ENCODE measurements at places on chromosomes 3 and 15. TPM values are rescaled to one million over a fixed set of nuclear protein-coding genes. Genes with fewer than 3 reads are reported as not detected.

DNA sequence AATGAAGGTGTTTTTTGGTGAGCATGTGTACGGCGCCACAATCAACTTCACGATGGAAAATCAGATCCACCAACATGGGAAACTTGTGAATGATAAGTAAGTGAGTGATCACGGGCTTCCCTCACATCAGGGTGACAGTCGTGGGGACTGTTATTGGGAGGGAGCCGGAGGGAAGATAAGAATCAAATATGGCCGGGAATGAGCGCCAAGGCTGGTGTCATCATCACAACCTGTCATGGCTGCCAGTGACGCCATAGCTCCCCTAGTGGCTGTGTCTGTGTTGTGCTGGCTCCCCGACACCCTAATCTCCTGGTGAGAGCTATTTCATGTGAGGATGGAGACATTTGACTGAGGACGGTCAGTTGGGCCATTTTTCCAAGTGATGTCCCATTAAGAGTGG is 168.5 kb downstream of the SV2B start:
- no peak for DNase-seq
- peaks cover 15% of the 10 kb centered on the region for H3K27me3 ChIP-seq

PP2D1 gene
- total RNA-seq = not detected

GRCh38 chr3:15645740-15646501 is 44.4 kb downstream of the BTD start:
- DNase-seq = peak; percentile 98
- H3K4me1 ChIP-seq = peaks cover 42% of the 10 kb centered on the region
- H3K36me3 ChIP-seq = no peaks in the 10 kb centered on the region
- peak overlapping the region; percentile 19 for H3K4me3 ChIP-seq
- H3K27me3 ChIP-seq = no peaks in the 10 kb centered on the region

GRCh38 chr3:9230596-9230995 is 18.9 kb downstream of the SRGAP3 start:
- H3K36me3 ChIP-seq = no peaks in the 10 kb centered on the region
- H3K4me1 ChIP-seq = peaks cover 15% of the 10 kb centered on the region
- no peak for DNase-seq
- H3K27ac ChIP-seq = no peak overlapping the region

DNA sequence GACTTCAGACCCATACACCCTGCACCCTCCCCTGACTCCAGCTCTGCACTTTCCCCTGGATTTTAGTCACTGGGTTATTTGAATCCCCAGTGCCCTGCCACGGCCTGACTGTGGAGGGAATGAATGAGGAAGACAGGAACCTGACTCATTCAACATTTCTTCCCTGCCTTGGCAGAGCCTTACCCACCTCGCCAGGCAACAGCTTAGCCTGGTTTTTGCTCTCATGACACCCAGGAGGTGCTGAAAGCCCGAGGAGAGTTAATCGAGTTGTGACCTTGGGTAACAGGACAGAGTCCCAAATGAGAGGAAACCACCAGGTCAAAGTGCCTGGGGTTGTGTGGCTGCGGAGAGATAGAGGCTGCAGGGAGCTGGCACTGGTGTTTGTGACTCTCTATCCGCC is 128.3 kb downstream of the SMAD6 start:
- H3K27ac ChIP-seq = peak overlapping the region; percentile 76
- peak; percentile 90 for DNase-seq
- H3K4me1 ChIP-seq = peaks cover 32% of the 10 kb centered on the region
- H3K27me3 ChIP-seq = no peaks in the 10 kb centered on the region

- no peak overlapping the region for H3K4me3 ChIP-seq
- no peak for DNase-seq
- H3K27me3 ChIP-seq = no peaks in the 10 kb centered on the region
- no peaks in the 10 kb centered on the region for H3K36me3 ChIP-seq
Measured at GRCh38 chr15:83318861-83319415, 34.5 kb upstream of the BNC1 start.

CLDN18 gene
- total RNA-seq = not detected

VWA5B2 gene
- 1.4 TPM for total RNA-seq

ADAMTSL3 gene
- total RNA-seq = 10.9 TPM

- H3K27me3 ChIP-seq = no peaks in the 10 kb centered on the region
- no peak overlapping the region for H3K27ac ChIP-seq
- peaks cover 43% of the 10 kb centered on the region for H3K4me1 ChIP-seq
- peaks cover 4% of the 10 kb centered on the region for H3K36me3 ChIP-seq
- DNase-seq = peak; percentile 30
Measured at GRCh38 chr3:172148241-172148640, 108.9 kb downstream of the FNDC3B start.

DNA sequence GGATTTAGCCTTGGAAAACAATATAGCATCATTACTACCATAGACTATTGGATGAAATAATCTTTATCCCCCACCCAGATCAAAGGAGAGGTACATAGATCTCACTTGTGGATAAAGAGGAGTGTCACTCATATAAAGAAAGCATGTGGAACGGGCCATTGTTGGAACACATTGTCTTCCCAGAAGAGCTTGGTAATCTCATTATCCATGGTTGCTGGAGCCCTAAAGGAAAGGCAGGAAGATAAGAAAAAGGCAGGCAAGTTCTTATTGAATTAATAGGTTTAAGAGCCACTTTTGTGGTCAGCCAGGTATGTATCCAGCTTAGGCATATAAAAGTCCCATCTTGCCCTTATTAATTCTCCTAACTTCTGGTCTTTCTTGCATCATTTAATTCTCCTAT is 659.1 kb downstream of the GRM7 start:
- no peaks in the 10 kb centered on the region for H3K4me1 ChIP-seq
- H3K4me3 ChIP-seq = no peak overlapping the region
- no peaks in the 10 kb centered on the region for H3K27me3 ChIP-seq
- no peak overlapping the region for H3K27ac ChIP-seq
- H3K36me3 ChIP-seq = no peaks in the 10 kb centered on the region

KIF23 gene
- total RNA-seq = 87.0 TPM

CFAP92 gene
- not detected for total RNA-seq

DNA sequence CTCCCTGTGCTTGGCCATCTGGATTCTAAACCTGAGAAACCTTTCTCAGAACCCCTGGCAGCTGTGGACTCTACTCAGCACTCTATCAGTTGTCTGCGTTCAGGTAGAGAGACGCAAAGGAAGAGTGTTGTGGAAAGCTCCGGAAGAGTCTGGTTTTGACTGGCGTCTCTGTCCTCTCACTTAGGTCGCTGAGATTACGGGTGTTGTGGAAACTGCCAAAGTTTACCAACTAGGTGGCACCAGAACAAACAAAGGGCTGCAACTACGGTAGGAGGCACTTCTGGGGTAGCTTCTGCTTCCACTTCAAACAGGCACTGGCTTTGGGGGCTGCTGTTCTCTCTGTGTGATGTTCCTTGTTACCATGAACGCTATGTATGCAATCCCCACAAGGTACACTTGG is 19.2 kb upstream of the ITPKA start:
- DNase-seq = no peak
- H3K27ac ChIP-seq = peak overlapping the region; percentile 56
- no peaks in the 10 kb centered on the region for H3K27me3 ChIP-seq
- peaks cover 20% of the 10 kb centered on the region for H3K4me1 ChIP-seq
- no peak overlapping the region for H3K4me3 ChIP-seq
- peaks cover 56% of the 10 kb centered on the region for H3K36me3 ChIP-seq

TRIM71 gene
- 0.17 TPM for total RNA-seq

RETNLB gene
- not detected for total RNA-seq

GRCh38 chr15:70810916-70811578 is 42.9 kb downstream of the LARP6 start:
- H3K36me3 ChIP-seq = no peaks in the 10 kb centered on the region
- H3K4me1 ChIP-seq = peaks cover 42% of the 10 kb centered on the region
- no peaks in the 10 kb centered on the region for H3K27me3 ChIP-seq
- H3K4me3 ChIP-seq = no peak overlapping the region

DNA sequence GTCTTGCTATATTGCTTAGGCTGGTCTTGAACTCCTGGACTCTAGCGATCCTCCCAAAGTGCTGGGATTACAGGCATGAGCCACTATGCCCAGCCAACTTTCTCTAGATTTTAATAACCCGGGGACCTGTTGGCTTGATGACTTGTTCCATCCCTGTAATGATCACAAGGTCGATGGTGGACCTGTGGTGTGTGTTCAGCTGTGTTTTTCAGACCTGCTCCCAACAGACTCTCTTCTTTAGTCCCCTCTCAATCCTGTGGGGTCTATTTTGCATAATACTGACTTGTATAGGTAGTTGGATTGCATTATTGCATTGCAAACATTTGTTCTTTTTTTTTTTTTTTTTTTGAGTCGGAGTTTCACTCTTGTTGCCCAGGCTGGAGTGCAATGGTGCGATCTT is 1.9 kb downstream of the MAP2K1 start:
- no peak overlapping the region for H3K27ac ChIP-seq
- 0 out of 2 replicates have a peak, but pooled peaks cover 3% of the 10 kb centered on the region for H3K36me3 ChIP-seq
- no peaks in the 10 kb centered on the region for H3K27me3 ChIP-seq
- no peak for DNase-seq

GRCh38 chr3:19948226-19948591 is 1.3 kb downstream of the RAB5A start:
- peak overlapping the region; percentile 87 for H3K27ac ChIP-seq
- H3K27me3 ChIP-seq = no peaks in the 10 kb centered on the region
- H3K4me1 ChIP-seq = peaks cover 38% of the 10 kb centered on the region

- no peak for DNase-seq
- H3K4me3 ChIP-seq = no peak overlapping the region
- no peaks in the 10 kb centered on the region for H3K36me3 ChIP-seq
- no peak overlapping the region for H3K27ac ChIP-seq
Measured at GRCh38 chr3:127220497-127220896, 27.6 kb downstream of the PRR23E start.

GRCh38 chr15:48963524-48964113 is at the start of gene SHC4:
SHC4 (minus strand) TSS chr15:48963919; CDS start chr15:48963015, 904 bp downstream.
- peak within 1 kb of the TSS; percentile 89 for H3K27ac ChIP-seq
- H3K27me3 ChIP-seq = no peaks in the 10 kb centered on the region
- H3K36me3 ChIP-seq = no peaks in the 10 kb centered on the region
- H3K4me3 ChIP-seq = peak within 1 kb of the TSS; percentile 81
- peak; percentile 75 for DNase-seq

DNA sequence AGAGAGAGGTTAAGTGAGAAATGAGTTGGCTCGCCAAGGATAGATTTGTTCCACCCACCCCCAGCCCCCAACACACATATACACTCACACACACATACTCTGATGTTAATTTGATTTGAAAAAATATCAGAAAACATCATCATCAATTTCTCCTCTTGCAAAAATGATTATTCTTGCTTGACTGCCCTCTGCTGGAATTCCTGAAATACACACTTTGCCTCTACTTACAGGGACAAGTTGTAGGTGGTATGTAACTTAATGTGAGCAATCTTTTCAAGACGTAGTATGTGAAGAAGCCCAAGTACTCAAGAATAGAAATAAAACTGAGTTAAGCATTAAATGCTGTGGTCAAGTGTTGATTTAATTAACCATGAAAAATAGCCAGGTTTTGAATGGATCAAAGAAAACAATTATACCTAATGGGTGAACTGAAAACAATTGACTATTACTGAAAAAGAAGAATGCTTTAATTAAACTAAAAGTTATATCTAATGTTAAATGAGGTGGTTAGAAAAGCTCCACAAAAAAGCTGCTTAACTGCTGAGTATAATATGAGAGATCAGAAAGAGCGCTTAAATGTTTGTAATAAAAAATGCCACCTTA is 46.6 kb upstream of the MDFIC2 start:
- no peak overlapping the region for H3K4me3 ChIP-seq
- no peak overlapping the region for H3K27ac ChIP-seq
- H3K36me3 ChIP-seq = no peaks in the 10 kb centered on the region

GRCh38 chr3:178778589-178778988 is 242.4 kb downstream of the KCNMB2 start:
- H3K4me1 ChIP-seq = peaks cover 8% of the 10 kb centered on the region
- DNase-seq = no peak
- no peaks in the 10 kb centered on the region for H3K27me3 ChIP-seq
- H3K4me3 ChIP-seq = no peak overlapping the region
- H3K27ac ChIP-seq = no peak overlapping the region

PAQR5 gene
- total RNA-seq = 16.5 TPM

DNA sequence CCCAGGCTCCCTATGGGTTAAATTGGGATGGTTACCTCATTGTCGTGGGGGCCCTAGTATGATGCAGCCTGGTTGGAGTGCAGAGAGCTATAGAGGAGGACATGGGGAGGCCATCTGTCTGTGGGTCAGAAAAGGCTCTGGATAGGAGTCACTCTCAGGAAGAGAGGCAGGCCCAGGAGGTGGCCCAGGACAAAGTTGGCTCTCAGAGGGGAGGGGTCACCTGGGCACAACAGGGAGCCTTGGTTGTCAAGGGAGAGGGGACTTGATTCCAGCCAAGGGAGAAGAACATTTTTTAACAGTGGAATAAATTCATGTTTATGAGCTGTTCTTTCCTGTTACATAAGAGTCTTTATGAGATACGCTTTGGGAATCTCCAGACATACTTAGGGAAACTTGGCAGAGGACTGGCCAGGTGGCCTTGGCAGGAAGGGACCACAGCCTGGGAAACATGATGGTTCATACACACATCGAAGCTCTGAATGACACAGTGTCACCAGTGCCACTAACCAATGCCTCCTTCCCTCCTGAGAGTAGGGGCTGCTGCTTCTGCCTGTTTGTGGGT is 27.5 kb upstream of the LCTL start:
- H3K4me1 ChIP-seq = peaks cover 8% of the 10 kb centered on the region
- no peak overlapping the region for H3K4me3 ChIP-seq
- no peaks in the 10 kb centered on the region for H3K27me3 ChIP-seq

DNA sequence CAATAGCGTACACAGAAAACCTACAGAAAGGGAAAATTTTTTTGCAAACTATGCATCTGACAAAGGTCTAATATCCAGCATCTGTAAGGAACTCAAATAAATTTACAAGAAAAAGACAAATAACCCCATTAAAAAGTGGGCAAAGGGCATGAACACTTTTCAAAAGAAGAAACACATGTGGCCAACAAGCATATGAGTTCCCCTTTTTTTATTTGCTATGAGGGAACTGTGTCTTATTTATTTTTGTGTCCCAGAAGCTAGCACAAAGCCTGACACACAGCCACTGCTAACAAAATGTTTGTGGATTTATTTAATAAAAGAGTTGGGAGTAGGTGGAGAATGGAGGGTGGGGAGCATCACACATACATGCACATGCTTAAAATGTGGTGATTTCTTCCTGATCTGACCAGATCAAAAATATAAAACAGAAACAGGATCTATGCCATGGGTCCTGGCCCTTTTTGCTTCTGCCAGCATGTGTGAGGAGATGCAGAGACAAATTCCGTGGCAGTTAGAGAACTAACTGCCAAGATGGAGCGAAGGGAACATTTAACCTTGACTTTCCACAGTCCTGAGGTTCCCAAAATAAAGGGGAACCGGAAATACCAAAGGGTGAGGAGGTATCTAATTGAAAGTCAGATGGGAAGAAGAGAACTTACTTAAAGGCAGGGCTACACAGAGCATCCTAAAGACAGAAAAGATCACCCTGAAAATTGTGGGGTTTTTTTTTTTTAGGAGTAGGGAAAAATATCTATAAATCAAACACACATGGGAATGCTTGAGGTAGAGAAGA is at the start of gene TMEM202:
Gene TMEM202 (plus strand): TSS at position 510 of the 793 bp plus-strand sequence. CDS start 22 bp downstream, at position 532.
- H3K27ac ChIP-seq = no peak within 1 kb of the TSS
- H3K36me3 ChIP-seq = no peaks in the 10 kb centered on the region
- H3K4me3 ChIP-seq = no peak within 1 kb of the TSS
- H3K27me3 ChIP-seq = peaks cover 8% of the 10 kb centered on the region

- no peak overlapping the region for H3K4me3 ChIP-seq
- no peaks in the 10 kb centered on the region for H3K36me3 ChIP-seq
- DNase-seq = no peak
- no peaks in the 10 kb centered on the region for H3K4me1 ChIP-seq
Measured at GRCh38 chr15:29631076-29632070, 190.9 kb downstream of the TJP1 start.

All from PC-3 (cell line).